ENCODE measurements at places on chromosomes 13 and 19. TPM values are rescaled to one million over a fixed set of nuclear protein-coding genes. Genes with fewer than 3 reads are reported as not detected.

DNA sequence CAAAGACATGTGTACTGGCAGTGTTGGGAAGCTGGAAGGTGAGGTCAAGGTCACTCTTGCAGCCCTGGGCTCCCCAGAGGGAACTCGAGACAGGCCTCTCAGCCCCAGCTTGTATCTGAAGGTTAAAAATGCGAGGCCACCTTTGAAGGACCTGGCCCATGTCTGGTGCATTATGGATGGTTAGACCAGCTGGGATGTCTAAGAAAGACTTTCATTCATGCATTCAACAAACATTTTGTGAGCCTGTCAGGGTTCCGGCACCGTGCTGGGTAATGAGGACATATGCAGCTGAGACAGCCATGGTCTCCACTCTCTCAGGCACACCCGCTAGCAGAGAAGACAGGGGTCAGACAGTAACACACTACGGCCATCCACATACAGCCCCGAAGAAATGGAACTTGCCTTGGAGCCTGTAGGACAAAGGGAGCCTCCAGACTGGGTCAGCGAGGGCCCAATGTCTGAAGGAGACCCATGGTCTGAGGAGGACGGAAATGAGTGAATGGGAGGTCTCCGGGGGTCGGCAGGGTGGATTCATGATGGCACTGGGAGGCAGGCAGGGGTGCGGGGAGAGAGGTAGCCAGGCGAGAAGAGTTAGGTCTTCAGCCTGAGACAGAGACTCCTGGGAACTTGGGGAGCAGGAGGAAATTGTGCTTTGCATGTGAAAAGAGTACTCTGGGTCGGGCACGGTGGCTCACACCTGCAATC is 19.0 kb downstream of the VSTM2B start:
- DNase-seq, result no peak

DNA sequence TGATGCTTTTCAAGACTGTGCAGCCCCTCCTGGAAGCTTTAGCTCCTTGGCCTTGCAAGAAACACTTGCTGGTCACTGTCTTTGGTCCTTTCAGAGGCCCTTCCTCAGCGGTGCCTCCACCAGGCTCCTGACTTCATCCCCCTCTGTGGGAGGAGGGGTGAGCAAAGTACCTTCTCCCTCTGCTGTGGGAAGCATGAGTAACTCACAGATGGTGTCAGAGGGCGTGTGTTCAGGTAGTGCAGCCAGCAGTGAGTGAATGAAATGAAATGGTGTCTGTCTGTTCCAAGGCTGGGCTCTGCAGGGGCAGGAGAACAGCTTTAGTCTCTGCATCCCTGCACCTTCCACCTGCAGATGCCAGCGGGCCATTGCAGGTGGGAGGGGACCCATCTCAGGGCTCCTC is 102.9 kb downstream of the SHISA2 start:
- DNase-seq, result no peak

DNA sequence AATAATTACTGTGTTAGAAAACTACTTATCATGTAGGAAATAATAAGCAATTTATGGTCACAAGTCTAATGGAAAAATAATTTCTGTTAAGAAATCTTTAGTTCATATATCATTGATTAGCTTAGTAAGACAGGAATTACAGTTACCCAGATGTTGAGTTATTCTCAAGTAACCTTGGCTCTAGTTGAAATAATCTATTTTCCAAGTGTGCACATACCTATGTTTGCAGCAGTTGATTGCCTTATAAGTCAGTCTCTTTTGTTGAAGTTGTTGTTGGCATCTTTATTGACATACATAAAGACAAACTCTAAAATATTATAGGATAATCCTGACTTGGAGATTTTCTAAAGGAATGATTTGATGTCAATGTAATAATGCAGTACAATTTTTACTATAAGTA is 511.4 kb upstream of the KLF12 start:
- no peak for DNase-seq

Gene TMEM86B
- total RNA-seq, result 0.82 TPM

GRCh38 chr13:110640591-110641029 is 25.3 kb downstream of the NAXD start:
- no peak for DNase-seq

GRCh38 chr13:79108914-79109643 is 297.0 kb downstream of the RBM26 start:
- no peak for DNase-seq

Gene SYT3
- 20.4 TPM for total RNA-seq
